Kidney tubule cell (primary cell): ENCODE measurements at places on chromosomes 5 and 9.

GRCh38 chr9:90103771-90104170 lies 499.0 kb downstream of the GADD45G start:
- DNase-seq: no peak

DNA sequence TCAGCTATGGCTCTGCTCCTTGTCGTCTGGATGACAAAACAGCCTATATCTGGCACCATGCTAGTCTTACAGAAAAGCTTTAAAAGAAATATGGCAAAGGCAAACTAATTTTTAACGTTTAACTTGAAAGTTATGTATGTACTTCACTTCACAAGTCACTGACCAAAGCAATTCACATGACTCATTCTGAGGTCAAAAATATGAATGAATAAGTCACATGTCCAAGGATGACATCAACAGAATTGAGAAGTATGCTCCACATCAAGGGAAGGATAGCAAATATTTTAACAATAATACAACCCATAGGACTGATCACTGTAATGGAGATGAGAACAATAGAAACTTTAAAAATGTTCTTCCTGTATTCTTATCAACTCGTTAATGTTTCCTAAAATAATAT lies 1072.6 kb upstream of the NUDT12 start:
- DNase-seq: peak; percentile 88

DNA sequence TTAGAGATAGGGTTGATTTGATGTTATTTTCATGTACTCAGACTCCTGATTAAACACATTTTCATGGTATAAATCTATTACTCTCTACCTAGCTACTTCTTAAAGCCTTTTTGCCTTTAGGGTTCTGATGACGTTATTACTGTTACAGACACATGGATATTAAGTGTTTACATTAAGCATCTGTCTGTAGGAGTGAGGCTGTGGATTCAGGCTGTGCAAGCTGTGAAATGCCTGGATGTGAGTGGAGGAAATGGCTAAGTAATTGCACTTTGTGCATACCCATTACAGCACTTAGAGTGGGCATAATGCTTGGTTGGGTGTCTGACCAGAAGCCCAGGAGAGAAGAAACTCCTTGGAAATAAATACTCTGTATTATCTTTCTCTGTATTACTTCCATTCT lies 186.8 kb downstream of the SNX18 start:
- no peak for DNase-seq

DNA sequence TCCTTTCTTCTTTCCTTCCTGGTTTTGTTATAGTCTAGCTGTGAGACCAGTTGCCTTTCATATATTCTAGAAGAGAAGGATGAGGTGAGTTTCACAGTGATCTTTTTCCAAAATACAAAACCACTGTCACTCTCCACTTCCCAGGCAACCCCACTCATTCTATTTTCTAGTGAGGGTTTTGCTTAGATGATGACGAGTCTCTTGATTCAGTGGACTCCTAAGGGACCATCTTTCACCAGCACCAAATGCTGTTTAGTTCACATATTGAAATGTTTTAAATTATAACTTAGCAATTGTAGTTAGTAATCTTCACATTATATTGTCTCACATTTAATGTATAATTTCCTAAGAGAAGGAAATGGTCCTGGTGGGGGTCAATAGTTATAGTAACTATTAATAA lies 25.2 kb downstream of the PIK3R1 start:
- DNase-seq: no peak

- DNase-seq: peak; percentile 100
Measured at GRCh38 chr9:33506626-33507370, 17.3 kb upstream of the ANKRD18B start.

DNA sequence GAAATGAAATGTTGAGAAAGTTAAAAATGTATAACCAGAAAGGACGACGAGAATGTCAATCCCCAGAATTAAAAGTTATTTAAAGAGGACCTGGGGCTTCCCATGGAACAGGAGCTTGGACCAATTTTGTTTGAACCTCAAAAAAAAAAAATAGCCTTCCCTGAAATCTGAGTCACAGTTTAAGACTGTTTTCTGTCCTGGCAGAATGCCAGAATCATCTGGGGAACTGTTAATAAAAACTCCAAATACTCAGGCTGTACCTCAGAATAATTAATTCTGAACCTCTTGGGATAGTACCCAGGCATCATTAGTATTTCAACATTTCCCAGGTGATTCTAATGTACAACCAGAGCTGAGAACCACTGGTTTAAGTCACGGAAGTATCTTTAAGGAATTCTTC lies 102.2 kb upstream of the SLCO6A1 start:
- peak; percentile 42 for DNase-seq

- DNase-seq: peak; percentile 46
Measured at GRCh38 chr9:4382722-4383317, 83.0 kb upstream of the GLIS3 start.

- DNase-seq: peak; percentile 28
Measured at GRCh38 chr5:40681363-40682153, 1.8 kb downstream of the PTGER4 start.

- peak; percentile 2 for DNase-seq
Measured at GRCh38 chr9:101738566-101739183, at the start of gene GRIN3A. Gene GRIN3A (minus strand): TSS chr9:101738647. CDS start chr9:101737979, 668 bp downstream.

- no peak for DNase-seq
Measured at GRCh38 chr5:83312663-83313062, 158.9 kb upstream of the VCAN start.

DNA sequence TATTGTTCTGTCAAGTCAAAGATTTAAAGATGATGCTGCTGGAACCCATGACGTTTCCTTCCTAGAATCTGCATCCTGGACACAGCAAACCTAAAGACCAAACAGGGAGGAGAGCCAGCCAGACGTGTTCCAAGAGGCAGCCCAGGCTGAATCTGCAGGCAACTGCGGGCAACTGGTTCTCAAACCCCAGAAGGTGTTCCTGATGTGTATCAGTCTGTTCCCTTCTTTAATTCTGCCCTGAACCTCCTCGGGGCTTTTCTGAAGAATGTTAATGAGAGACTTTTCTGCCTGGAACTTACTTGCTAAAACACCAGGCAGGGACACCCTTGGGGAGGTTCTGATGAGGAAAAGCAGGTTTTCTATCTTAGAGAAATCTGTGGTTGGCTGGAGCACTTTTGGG lies 132.8 kb upstream of the RETREG1 start:
- no peak for DNase-seq

- DNase-seq: no peak
Measured at GRCh38 chr5:5980538-5980895, 397.8 kb downstream of the MED10 start.

DNA sequence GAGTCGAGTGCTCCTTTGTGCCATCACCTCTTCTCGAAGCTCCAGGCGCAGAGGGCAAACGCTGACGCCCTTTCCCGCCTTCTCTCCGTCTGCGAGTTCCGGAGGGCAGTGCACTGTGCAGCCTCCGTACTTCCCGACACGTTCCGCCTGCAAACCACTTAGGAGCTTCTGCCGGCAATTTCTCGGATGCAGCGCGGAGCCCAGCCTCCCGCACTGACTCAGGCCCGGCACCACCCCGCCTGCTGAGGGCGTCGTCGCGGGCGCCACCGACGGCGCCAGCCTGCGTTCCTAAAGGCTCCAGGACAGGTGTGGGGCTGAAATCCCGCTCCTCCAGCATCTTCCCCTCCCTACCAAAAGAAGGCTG lies 9.3 kb upstream of the TRIM36 start:
- DNase-seq: no peak

DNA sequence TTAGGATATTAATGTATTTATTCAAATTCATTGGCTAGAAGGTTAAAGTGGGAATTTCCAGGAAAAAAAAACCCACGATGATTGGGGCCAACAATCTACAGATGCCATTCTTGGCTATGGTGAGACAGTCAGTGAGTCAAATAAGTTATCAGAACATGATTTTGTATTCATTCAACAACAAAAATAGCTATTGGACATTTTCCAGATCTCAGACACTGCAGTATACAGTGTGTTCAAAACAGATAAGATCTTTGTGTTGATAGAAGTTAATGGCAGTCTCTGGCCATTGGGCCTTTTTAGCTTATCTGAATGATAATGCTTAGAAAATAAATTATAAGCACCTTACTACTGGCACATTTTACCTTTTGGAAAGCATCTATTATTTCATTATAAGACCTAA lies 547.7 kb downstream of the MAT2B start:
- DNase-seq: no peak
